ENCODE measurements at places on chromosomes 3 and 15.

GRCh38 chr3:127598841-127599570 lies 795 bp downstream of the MCM2 start:
- DNase-seq = no peak

- DNase-seq = no peak
Measured at GRCh38 chr3:38235466-38235865, 30.1 kb upstream of the SLC22A13 start.

DNA sequence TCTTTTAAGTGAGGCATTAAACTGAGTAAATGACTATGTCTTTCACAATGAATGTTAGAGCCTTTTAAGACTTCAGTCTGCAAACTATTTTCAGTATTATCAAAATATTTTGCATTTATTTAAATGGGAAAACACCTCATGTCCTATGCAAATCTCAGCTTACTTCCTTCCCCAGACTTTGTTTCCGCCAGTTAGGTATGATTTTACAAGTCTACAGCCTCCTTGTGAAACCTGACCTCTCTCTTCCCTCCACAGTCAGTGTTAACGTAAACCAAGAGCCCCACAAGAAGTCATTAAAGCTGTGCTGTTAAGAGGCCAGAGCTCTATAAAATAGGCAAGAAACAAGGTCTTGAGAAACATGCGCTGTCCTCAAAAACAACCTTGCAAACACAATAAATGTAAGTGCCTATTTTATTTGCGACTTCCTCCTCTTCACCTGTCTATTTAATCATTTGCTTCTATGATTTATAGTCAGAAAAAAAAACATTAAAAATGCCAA lies 48.3 kb downstream of the PRTG start:
- peak; percentile 60 for DNase-seq

GRCh38 chr3:187101184-187102072 lies 37.9 kb downstream of the RPL39L start:
- DNase-seq = peak; percentile 39

- no peak for DNase-seq
Measured at GRCh38 chr15:68310178-68310803, 32.7 kb downstream of the FEM1B start.

DNA sequence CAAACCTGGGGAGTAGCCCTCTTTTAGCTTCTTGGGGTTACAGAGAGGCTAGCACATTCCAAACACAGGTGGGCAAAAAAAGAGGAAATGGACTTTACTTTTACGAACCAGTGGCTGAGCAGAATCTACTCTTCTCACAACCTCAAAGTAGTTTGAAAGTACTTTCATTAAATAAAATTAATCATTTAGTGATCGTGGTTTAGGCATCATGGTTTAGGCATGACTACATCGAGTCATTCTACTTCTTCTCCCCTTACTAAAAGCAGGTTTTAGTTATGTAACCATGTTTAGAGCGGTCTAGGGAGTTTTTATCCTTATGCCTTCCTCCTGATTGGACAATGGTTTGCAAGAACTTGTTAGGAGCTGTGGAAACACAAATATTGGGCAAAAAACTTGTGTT lies 2.5 kb upstream of the GREM1 start:
- no peak for DNase-seq

- no peak for DNase-seq
Measured at GRCh38 chr3:103953796-103954195, 1412.9 kb upstream of the ALCAM start.

GRCh38 chr3:14425581-14426304 lies 23.3 kb downstream of the SLC6A6 start:
- DNase-seq = no peak

GRCh38 chr3:45123030-45123429 lies 23.1 kb downstream of the CDCP1 start:
- peak; percentile 92 for DNase-seq

GRCh38 chr3:66863205-66864111 lies 134.6 kb upstream of the KBTBD8 start:
- DNase-seq = no peak

DNA sequence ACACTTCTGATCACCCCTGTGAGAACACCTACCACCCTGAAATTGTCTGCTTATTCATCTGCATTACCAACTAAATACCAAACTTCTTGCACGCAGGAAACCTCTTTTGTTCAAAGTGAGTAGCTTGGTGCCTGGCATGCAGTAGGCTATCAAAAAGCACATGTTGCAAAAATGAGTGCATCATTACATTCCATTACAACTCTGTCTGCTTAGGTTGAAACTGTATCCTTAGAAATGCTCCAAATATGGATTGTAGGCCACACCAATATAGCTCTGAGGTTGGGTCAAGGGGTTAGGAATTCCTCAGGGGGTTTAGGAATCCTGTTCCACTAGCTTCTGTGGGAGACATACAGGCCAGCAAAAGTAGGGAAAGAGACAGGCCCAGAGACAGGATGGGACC lies 107.2 kb downstream of the THRB start:
- peak; percentile 5 for DNase-seq

DNA sequence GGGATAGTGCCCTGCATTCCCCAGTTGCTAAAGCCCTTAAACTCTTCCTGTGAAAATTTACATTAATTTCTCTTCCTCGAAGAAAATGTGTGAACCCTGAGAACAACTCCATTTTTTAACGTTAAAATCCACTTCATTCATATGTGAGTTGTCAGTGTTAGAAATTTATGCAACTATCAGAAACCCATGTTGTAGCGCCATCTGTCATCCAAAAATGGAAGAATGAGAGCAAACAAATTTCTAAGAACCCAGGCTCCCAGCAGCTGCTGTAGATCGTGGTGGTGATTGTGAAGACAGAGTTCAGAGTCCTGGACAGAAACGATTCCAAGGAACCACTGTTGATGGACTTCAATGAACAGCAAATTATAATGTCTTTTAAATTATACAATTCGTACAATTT lies 179.7 kb upstream of the NDN start:
- no peak for DNase-seq

DNA sequence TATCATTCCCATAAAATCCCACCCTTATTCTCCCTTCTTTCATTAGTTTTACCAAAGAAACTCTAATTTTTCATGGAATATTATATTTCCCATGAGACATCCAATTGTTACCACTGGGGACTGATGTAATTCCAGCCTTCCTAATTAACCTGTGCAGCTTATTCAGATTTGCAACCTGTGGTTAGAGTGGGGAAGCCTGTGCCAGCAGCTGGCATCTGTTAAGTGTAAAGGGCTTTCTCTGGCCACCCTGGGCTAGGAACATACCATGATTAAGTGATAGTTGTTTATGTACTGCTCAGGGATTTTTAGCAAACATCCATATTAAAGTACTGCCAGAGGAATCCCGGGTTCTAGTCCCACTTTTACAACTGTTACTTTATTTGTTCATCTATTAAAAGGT lies 78.2 kb downstream of the TPRG1 start:
- no peak for DNase-seq

- DNase-seq = peak; percentile 54
Measured at GRCh38 chr3:148962513-148962912, 28.8 kb upstream of the GYG1 start.

GRCh38 chr15:99718421-99718820 lies 14.8 kb downstream of the LYSMD4 start:
- no peak for DNase-seq

GRCh38 chr3:15303728-15304127 lies 28.7 kb downstream of the SH3BP5 start:
- no peak for DNase-seq

GRCh38 chr3:156892701-156893100 lies 66.5 kb downstream of the LEKR1 start:
- DNase-seq = peak; percentile 2

DNA sequence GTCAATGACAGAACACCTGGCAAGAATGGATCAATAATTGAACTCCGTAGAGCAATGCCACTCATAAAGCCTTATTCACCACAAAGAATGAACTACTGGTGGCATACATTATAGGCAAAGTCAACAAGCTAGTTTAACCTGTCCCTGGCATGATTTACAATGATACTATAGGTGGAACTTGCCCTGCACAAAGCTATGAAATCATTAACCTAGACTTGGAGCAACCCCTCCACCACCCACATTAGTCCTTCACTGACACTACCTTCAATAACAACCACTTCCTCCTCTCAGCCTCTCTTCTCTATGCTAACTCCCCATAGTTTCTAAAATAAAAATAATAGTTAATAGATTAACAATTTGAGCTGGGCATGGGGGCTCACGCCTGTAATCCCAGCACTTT lies 54.4 kb downstream of the ACAP2 start:
- no peak for DNase-seq

DNA sequence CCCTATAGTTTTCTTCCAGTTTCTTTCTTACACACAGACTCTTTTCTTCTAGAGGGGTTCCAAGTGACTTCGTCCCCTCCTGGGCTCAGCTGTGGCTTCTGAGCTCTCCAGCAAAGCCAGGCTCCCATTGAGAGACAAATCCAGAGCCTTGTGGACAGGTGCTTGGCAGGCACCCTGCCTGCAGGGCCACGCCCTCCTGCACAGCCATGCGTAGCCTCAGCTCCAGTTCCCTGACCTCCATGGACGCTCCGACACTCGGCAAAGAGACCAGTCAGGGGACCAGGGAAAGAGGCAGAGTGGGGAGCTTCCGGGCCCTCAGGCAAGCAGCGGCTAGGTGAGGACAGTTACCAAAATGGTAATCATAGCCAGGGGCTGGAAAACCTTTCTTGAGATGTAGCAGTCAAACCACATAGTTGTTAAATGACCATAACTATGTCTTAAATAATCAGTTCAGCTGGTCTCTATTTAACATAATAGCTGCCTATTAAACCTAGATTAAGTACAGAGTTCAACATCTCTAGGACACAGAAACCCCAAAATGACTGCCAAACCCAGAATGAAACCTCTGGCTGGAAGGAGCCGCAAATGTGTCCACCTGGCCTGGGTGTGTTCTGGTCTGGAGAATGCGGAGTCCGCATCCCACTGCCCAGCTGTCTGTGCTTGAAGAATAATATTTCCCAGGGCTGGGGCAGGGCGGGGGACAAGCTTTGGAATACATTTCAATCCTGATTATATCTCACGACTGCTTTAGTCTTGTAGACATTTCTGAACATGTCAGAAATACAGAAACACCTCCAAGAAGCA lies 69.3 kb upstream of the RGMA start:
- DNase-seq = no peak
